Keratinocyte (primary cell): ENCODE measurements at places on chromosomes 3 and 15. TPM values are rescaled to one million over a fixed set of nuclear protein-coding genes. Genes with fewer than 3 reads are reported as not detected.

Gene LRRC58
- 9.7 to 17.4 TPM (median 14.6 TPM) in 3 replicates for polyA plus RNA-seq

Gene SERPINI2
- not detected in 3 replicates for polyA plus RNA-seq

- DNase-seq: no peak
Measured at GRCh38 chr3:6799264-6799915, 61.5 kb upstream of the GRM7 start.

- no peak for DNase-seq
Measured at GRCh38 chr15:53634517-53635106, 124.9 kb downstream of the WDR72 start.

GRCh38 chr15:31869686-31870307 lies 160.5 kb upstream of the CHRNA7 start:
- DNase-seq: no peak
